ENCODE measurements at places on chromosomes 12 and 14.

DNA sequence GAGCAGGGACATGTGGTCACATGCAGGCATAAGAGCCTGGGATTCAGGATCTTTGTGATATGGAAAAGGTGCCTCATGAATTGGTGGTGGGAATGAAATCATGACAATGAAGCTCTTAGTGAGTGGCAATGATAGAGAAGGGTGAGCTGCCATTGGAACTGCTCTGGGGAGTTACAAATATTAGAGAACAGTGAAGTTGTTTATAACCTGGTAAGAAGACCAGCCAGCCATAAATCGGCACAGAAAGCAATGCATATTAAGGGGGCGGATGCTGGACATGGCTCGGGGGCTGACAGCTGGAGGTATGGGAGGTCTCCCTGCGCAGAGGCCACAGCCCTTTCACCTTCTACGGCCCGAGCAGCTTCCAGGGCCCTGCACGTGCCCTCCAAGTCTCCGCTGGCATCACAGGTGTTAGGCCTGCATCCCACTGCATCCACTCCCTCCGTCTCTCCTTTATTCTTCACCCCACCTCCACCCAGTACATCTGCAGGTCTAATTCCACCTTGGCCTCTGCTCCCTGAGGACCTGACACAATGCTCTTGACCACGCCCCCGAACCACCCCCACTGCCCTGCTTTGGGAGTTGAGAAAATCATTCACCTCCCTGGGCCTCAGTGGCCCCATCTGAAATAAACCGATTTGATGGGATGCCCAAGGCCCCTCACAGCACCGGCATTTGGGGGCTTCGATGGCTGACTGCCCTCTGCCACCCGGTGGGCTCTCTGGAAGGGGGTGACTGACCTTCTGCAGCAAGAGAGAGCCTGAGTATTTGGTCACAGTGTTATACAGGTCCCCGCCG is 4.1 kb downstream of the CACNA2D4 start:
- peak; percentile 35 for DNase-seq

- DNase-seq = no peak
These were observed 873.2 kb downstream of the NRXN3 start for GRCh38 chr14:79043194-79043889.

- peak; percentile 58 for DNase-seq
These were observed 13.2 kb downstream of the PLBD1 start for GRCh38 chr12:14554281-14555007.

DNA sequence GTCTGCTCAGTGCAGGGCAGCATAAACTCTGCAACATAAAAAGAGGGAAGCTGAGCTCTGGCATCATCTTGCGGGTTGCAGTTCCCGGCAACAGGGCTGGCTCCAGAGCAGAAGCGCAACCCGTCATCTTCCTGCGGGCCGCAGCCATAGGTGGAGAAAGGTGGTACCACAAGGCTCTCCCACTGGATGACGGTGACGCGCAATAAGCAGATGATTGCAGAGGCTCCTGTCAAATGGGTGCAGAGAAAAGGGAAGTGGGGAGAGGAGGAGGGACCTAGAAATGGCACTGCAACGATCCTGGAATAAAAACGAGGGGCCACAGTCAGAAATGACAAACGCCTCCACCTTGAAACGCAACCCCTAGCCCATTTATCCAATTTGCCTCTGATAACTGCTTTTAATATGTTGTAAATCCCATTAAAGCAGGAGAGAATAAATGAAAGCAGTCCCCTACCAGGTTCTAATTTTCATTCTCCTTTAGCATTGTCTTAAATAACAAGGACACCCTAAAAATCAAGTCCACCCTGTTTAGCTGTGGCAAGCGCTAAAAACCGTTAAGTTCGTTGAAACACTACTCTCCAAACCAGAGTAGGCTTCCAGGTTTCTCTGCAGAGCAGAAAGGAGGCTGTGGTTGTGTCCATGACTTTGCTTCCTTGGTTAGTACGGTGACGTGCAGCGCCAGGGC is 30.9 kb upstream of the TUBA1C start:
- peak; percentile 58 for DNase-seq

DNA sequence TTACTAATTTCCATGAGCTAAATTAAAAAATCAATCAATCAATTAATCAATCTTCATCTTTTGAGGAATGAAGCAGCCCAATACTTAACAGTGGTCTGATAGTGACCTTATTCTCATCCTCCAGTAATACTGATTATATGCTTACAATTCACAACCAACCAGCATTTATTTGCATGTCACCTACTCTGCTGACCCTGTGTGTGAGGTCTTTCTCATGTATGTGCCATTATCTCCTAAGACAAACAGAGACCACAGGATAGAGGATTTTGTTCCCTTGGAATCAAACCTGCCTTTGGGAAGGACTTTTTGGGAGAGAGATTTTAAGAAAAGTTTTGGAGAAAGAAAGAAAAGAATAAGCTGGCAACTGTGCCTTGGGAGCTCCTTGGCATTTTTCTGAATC is 197.2 kb downstream of the NRXN3 start:
- no peak for DNase-seq

DNA sequence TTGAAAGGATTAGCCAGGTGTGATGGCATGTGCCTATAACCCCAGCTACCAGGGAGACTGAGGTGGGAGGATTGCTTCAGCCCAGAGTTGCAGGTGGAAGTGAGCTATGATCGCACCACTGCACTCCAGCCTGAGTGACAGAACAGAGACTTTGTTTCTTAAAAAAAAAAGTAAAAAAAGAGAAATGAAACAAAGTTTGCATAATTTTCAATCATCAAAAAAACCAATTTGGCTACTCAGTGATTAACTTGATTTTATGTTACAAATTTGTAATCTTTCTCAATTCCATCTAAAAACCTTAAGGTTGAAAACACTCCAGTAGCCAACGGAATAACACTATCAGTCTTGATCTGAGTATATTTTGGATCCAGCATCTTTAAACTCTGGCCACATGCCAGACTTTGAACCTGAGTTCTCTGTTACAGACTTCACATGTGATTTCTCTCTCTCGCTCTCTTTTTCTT is 12.6 kb upstream of the DENND5B start:
- DNase-seq = no peak

DNA sequence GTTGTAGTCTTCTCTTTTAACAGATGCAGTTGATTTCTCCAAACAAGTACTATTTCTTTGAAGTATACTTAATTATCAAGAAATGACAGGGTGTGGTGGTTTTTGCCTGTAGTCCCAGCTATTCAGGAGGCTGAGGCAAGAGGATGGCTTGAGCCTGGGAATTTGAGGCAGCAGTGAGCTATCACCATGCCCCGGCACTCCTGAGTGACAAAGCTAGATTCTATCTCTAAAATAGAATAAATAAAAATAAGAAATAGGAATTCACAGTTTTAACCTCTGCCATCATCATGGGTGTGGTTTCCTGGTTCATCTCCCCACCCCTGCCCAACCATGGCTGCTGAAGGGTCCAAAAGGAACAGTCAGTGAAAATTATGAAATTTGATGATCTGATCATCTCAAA is 290.2 kb upstream of the FLRT2 start:
- DNase-seq = no peak

GRCh38 chr12:70692681-70693288 is 55.6 kb upstream of the PTPRB start:
- no peak for DNase-seq

GRCh38 chr12:127238107-127238506 is 1028.9 kb upstream of the TMEM132C start:
- DNase-seq = no peak

GRCh38 chr14:39773387-39774126 is 341.3 kb upstream of the FBXO33 start:
- DNase-seq = no peak

DNA sequence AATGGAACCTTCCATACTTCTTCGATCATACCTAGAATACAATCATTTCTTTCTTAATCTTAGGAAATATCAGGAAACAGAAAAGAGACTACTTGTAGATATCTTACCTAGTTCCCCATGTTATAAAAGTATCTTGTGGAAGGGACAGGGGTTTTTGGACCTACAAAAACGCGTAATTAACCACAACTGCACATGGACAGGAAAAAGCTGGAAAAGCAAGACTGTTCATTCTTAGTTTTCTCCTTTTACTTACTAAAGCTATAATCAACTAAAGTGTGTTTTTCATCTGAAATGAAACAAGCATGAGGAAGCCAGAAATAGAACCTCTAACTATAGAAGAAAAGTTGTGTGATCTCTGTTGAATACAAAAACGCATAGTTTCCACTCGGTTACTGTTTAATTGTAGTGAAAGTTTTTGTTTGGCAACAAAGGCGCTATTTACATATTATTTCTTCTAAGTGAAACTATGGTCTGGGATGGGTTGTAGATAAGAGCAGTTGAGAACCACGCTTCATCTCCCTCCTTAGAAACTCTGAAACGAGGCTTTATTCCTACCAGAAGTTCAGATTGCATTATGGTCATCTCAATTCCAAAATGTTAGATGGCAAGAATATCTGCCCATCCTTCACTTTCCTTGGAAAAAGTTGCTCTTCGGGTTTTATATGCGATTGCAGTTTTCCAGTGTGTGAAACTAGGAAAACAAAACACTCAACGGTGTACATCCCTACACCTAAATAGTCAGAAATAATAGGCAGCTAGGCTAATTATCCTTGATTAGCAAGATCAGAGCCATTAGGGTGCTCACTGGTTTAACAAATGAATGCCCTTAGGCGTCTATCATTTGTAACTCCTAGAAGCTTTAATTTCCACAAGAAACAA is 1.1 kb downstream of the BCAT1 start:
- DNase-seq = no peak

DNA sequence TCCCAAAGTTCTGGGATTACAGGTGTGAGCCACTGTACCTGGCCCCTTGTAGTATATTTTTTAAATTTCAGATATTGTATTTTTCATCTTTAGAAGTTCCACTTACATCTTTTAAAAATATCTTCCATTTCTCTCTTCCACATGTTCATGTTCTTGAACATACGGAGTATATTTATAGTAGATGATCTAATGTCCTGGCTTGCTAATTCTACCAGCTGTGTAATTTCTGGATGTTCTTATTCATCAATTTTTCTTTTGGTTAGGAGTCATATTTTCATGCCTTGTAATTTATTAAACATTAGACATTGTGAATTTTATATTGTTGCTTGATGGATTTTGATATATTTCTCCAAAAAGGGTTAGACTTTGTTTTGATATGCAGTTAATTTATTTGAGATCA is 30.8 kb downstream of the NTN4 start:
- DNase-seq = no peak

DNA sequence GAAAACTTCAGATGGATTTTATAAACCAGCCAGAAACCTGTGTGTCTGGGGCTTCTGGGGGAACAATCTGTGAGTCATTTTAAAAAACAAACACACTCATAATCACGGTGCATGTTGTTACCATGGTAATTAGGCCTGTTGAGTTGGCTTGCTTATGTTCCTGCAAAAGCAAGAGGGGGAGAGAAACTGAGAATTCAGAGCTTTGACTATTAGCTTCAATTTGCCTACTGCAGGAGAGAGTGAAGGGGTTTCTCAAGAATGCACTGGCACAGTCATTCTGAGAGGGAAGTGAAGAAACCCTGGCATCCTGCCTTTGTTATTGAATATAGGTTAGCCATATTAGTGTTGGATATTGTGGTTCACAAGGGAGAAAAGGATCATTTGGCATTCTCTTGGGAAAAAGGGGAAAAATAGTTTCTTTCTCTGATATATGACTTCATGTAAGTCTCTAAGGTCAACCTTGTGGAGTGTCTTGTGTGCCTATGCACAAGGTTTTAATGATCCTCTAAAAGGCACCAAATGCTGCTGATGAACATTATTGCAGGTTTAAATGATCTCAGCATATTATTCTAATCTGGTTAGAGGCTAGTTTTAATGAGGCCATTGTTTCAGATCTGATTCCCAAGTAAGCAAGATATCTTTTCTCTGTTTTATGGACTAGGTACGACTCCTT is 12.9 kb downstream of the GNG2 start:
- no peak for DNase-seq

DNA sequence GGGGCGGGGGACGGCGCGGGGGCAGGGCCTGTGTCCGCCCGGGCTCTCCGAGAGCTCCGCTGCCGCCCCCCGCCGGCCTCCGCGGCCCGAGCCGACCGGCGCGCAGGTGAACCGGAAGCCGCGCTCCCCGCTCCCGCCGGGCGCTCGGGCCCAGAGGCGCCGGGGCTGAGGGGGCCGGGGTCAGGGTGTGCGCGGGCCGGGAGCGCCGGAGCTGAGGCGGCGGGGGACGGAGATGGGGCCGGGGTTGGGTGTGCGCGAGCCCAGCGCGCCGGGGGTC is 431 bp downstream of the HIP1R start:
- DNase-seq = no peak

GRCh38 chr12:26402648-26403047 is 207.3 kb downstream of the SSPN start:
- no peak for DNase-seq

- no peak for DNase-seq
These were observed 626.6 kb downstream of the DIO2 start for GRCh38 chr14:79584679-79585078.

- no peak for DNase-seq
These were observed 113.2 kb downstream of the RBM19 start for GRCh38 chr12:113852695-113853490.

- no peak for DNase-seq
These were observed 31.5 kb upstream of the HOXC13 start for GRCh38 chr12:53907103-53907502.

GRCh38 chr14:19920021-19920657 is at the start of gene OR4K5:
OR4K5 (plus strand) TSS chr14:19920607; CDS start chr14:19920607, 0 bp downstream.
- no peak for DNase-seq

- DNase-seq = no peak
These were observed 51.3 kb upstream of the DICER1 start for GRCh38 chr14:95208598-95208997.

DNA sequence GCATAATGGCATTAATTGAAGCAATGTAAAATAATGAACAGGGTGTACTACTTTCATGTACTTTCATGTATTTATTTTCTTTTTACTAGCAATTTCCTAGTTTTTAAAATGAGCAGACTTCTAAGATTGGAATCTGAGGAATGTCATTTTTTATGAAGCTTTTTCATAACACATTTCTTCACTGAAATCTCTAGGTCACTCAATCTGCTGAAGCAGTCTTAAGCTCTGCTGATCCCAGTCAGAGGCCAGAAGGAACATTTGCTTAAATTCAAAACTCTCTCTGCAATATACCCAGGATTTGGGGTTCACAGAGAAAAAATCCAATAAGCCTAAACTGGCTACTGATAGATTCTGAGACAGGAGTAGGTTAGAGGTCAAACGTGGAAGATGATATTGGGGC is 73.6 kb upstream of the CNTN1 start:
- DNase-seq = no peak

DNA sequence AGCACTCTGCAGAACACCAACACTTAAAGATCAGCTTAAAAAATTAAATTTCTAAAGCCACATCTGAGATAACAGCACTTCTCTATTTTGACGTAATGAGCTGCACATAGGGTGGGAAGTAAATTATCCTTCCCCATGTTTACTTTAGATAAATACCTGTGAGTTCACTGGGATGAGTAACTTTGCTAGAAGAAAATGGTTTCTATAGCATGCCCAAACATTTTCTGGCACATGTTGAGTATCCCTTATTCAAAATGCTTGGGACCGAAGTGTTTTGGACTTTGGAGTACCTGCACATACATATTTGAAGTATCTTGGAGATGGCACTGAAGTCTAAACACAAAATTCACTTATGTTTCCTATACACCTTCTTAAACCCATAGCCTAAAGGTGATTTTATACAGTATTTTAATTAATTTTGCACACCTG is 6.6 kb downstream of the SLC38A2 start:
- DNase-seq = no peak

Data from left lobe of liver (tissue), 2 donors.